Spinal cord (tissue), 10 donors: ENCODE measurements at places on chromosomes 11 and 22. TPM values are rescaled to one million over a fixed set of nuclear protein-coding genes. Genes with fewer than 3 reads are reported as not detected.

Gene MPST
- total RNA-seq, result 65.1 TPM

Gene APOL4
- total RNA-seq, result 28.5 TPM

DNA sequence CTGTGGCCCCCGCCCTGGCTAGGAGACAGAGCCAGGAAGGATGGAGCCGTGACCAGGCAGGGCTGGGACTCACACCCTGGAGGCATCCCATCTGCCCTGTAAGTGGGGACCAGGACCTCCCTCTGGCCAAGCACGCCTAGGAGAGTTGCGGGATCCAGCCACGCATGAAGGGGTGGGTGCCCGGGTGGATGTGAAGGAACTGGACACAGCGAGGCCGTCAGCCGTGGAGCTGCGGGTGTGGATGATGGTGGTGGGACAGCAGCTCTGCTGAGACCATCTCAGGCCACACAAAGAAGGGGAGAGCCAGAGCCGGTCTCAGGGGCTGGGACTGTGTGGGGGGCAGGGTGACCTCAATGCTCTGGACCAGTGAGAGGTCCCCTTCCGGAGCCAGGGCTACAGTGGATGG lies 746.4 kb downstream of the BRD1 start:
- H3K27me3 ChIP-seq, result no peaks in the 10 kb centered on the region
- H3K27ac ChIP-seq, result no peak overlapping the region
- peaks cover 22% of the 10 kb centered on the region for H3K4me1 ChIP-seq
- no peaks in the 10 kb centered on the region for H3K36me3 ChIP-seq

DNA sequence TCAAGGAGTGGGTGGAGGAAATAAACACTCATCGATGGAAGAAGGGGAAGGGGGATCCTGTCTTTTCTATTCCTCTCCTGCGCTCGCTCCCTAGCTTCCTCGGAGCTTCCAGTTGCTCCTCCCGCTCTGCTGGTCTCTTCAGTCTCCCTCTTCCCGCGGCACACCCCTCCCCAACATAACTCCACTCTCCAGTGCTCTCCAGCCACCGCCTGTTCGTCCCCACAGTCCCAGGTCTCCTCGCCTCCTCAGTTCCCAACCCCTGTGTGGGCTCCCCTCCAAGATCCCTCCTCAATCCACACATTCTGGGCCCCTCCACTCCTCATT lies 438 bp downstream of the ZW10 start:
- peak overlapping the region; percentile 70 for H3K27ac ChIP-seq
- H3K36me3 ChIP-seq, result peaks cover 15% of the 10 kb centered on the region
- H3K27me3 ChIP-seq, result no peaks in the 10 kb centered on the region
- H3K4me1 ChIP-seq, result peaks cover 8% of the 10 kb centered on the region
- H3K4me3 ChIP-seq, result peak overlapping the region; percentile 98

- no peak for DNase-seq
- no peaks in the 10 kb centered on the region for H3K4me1 ChIP-seq
Measured at GRCh38 chr11:106400949-106401570, 323.6 kb downstream of the AASDHPPT start.

DNA sequence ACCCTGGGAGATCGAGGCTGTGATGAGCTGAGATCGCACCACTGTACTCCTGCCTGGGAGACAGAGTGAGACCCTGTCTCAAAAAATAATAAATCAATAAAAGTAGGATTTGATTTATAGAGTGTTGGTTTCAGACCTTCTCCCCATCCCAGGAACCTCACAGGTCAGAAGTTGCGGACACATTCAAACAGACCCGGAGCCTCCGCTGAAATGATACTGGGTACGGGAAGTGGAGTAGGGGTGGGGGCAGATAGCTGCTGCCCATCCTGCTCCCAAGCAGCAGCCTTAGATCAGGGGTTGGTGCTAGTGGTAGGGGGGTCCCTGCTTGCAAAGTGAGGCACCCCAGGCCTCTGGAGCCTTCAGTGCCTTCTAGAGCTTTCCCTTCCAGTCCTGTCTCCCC lies 7.8 kb downstream of the PRDM11 start:
- no peak overlapping the region for H3K4me3 ChIP-seq
- DNase-seq, result no peak
- no peak overlapping the region for H3K27ac ChIP-seq
- peaks cover 45% of the 10 kb centered on the region for H3K4me1 ChIP-seq
- H3K27me3 ChIP-seq, result no peaks in the 10 kb centered on the region

DNA sequence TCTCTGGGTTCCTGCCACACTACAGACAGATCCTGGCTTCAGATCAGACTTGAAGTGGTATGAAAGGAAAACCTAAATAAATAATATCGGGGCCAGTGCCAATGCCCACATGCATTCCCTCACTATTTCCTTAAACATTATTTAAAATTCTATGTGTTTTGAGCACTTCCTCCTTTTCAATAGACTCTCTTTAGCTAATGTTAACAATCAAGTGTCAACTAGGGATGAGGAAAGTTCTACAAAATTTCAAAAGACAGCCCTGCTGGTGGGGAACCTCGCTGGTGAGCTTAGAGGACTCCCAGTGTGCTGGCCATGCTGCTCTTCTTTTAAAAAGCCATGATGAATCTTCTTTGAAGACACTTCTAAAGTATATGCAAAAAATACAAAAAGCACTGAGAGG lies 87.5 kb downstream of the ENTHD1 start:
- no peak overlapping the region for H3K27ac ChIP-seq
- DNase-seq, result no peak
- no peak overlapping the region for H3K4me3 ChIP-seq
- no peaks in the 10 kb centered on the region for H3K4me1 ChIP-seq
- no peaks in the 10 kb centered on the region for H3K36me3 ChIP-seq

- H3K27ac ChIP-seq, result no peak overlapping the region
- peak; percentile 38 for DNase-seq
- no peaks in the 10 kb centered on the region for H3K27me3 ChIP-seq
- no peak overlapping the region for H3K4me3 ChIP-seq
Measured at GRCh38 chr22:20155330-20156041, 4.6 kb upstream of the CCDC188 start.

DNA sequence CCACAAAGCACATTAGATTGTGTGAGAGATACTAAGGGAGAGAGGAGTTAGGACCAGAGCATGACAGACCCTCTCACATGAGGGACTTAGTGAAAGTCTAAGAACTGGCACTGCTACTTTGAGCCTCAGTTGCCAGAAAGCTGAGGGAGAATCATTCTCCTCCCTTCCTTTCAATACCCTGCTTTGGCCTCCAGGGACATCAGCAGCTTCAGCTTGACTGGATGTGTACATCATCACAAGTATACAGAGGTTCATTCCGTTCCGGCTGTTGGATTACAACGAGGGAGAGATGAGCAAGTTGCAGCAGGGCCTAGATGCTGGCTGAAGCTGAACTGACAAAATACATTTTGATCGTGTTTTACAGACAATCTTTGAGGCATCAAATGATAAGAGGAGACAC lies 15.7 kb upstream of the ANO5 start:
- H3K36me3 ChIP-seq, result no peaks in the 10 kb centered on the region
- H3K27ac ChIP-seq, result no peak overlapping the region
- no peak overlapping the region for H3K4me3 ChIP-seq
- no peaks in the 10 kb centered on the region for H3K4me1 ChIP-seq
- H3K27me3 ChIP-seq, result no peaks in the 10 kb centered on the region

DNA sequence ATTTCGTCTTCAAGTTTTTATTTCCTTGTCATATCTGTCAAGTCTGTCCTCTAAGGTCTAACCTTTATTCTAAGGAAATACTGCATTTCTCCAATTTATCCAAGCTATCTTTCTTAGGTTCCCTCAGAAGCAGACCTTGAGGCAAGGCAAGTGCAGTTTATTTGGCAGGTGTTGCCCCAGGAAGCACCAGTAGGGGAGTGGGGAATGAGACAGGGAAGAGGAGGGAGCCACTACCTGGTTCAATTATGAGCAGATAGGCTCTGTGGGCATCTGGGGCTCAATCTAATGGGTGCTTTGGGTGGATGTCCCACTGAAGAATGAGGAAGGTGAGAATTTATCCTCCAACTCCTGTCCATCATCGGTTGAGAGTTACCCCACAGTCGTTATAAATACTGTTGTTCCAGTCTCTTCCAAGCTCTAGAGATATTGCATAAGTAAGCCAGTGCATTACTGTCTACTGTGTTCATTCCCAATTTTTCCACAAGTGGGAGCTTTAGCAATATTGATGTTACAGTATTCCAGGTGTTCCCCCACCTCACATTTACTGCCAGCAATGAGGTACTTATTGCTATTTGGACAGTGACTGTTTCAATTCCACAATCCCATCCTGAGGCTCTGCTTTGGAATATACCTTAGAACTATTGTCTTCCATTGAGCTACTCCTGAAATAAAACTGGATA lies 154.9 kb upstream of the CEP126 start:
- no peaks in the 10 kb centered on the region for H3K36me3 ChIP-seq
- no peaks in the 10 kb centered on the region for H3K27me3 ChIP-seq
- no peak overlapping the region for H3K27ac ChIP-seq
